NCI-H226 (cell line): ENCODE measurements at places on chromosomes 6 and 20.

- DNase-seq: no peak
Measured at GRCh38 chr6:36666287-36666686, 12.2 kb upstream of the CDKN1A start.

- DNase-seq: peak; percentile 48
Measured at GRCh38 chr6:52416629-52417151, 3.5 kb upstream of the EFHC1 start.

DNA sequence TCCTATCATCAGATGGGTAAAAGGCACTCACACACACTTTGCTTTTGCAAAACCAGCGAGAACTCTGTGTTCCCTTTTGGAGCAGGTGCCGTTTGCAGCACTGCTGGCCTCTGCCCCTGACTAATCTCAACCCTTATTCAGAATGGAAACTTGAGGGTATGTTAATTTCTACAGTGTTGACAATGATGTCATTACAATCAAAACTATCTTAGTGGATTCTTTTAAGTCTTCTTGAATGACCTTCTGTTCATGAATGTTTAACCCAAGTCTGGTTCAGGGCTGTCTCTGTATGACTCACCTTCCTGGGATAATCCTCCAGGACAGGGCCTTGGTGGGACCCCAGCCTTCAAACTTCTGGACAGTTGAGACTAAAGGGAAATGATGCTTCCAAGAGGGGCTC lies 197.9 kb downstream of the CDH4 start:
- no peak for DNase-seq

DNA sequence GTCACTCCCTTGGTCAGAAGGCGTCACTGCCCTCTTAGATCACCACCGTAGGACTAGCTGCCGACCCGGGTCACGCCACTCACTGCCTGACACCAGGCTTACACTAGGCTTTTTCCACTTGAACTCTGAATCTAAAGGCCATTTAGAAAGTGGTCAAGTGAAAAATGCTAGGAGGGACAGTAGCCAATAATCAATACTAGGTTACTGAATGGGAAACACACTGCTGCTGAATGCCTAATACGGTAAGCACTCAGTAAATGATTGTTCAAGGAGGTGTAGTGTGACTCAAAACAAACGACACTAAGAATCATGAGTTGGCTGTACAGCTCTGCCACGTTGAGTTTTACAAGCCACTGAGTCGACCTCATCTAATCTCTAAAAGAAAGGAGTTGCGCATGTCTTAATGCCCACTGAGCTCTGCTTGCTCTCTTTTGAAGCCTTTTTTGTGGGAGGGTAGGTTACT lies 760 bp upstream of the IBTK start:
- DNase-seq: peak; percentile 37

- DNase-seq: no peak
Measured at GRCh38 chr20:875115-875514, 41.0 kb downstream of the ANGPT4 start.
